Fibroblast of lung (primary cell): ENCODE measurements at places on chromosomes 6 and 20. TPM values are rescaled to one million over a fixed set of nuclear protein-coding genes. Genes with fewer than 3 reads are reported as not detected.
A peak's percentile ranks its signal among the peaks of the same experiment; 100 is the strongest.

The CRNKL1 gene
- polyA plus RNA-seq: 16.5 and 19.2 TPM in 2 replicates

The SNAP25 gene
- 7.2 and 8.2 TPM in 2 replicates for polyA plus RNA-seq

The KCNB1 gene
- polyA plus RNA-seq: 0.07 and 0.08 TPM in 2 replicates

DNA sequence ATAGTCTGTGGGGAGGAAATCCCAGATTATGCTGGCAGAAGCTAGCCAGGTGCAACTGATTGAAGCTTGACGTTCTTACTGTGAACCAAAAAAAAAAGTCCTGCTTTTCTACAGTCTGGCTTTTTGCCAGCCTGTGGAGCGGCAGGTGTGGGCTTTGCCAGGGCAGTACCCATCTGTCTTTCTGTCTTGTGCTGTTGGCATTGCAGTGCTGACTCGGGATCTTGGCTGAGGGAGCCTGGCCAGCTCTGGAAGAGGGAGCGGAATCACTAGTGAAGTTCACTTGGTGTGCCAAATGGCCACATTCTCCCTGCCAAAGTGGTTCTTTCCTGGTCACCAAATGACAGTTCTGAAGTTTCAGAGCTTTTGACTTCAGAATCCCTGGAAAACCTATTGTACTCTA lies 5.0 kb downstream of the KIF3B start:
- no peak for DNase-seq

DNA sequence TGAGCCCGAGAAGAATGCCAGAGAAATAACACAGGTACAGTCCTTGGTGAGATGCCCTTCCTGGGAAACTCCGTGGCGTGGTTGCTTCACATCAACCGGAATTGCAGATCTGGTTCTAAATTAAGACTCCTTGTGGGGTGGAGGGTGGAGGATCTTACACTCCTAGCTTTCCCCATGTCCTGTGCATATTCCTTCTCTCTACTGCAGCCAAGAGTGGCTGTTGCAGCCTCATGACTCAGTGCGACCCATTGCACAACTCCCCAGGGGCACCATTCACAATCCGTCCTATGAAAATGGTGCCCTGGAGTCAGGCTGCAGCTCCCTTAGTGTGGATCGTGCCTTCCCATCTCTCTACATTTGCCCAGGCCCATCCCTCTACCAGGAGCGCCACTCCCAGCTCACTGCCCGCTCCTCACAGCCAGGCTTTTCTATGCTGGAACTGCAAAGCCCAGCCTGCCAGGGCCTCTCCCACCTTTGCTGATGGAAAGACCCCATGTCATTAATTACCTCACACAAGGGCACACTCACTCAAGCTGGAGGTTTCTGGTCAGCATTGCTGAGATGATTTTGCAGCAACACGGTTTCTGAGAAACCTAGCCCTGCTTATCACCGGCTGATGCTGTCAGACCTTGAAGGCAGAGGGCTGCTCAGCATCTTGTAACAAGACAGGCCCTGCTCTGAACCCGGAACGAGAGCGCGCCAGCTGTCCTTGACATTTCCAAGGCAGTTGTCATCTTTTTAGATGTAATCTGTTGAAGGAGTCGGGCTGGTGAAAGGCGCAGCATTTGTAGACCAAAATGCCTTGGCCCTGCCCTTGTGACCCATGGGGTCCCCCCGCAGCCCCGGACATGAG lies 39.7 kb downstream of the SIRPA start:
- peak; percentile 93 for DNase-seq

DNA sequence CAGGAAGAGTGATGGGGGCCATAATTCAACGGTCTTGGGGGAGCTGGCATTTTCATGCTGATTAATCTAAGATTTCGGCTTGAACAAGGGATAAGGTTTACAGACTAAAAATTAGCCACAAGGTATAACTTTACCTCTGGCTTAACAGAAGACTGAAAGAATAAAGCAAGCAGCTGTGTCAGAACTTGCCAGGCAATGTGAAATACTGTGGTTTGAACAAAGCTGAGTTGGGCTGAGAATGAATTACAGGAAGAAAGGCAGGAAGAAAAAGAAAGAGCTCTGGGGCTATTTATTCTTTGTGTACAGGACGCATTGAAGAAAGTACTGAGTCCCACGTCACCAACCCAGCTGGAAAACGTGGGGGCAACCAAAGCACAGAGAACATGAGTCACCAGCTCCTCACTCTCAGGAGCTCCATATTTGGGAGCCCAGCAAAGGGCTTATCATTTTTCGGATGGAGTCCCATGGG lies 121.5 kb upstream of the NEDD9 start:
- peak; percentile 85 for DNase-seq

GRCh38 chr6:89144354-89144906 lies 1.4 kb upstream of the PM20D2 start:
- DNase-seq: no peak

DNA sequence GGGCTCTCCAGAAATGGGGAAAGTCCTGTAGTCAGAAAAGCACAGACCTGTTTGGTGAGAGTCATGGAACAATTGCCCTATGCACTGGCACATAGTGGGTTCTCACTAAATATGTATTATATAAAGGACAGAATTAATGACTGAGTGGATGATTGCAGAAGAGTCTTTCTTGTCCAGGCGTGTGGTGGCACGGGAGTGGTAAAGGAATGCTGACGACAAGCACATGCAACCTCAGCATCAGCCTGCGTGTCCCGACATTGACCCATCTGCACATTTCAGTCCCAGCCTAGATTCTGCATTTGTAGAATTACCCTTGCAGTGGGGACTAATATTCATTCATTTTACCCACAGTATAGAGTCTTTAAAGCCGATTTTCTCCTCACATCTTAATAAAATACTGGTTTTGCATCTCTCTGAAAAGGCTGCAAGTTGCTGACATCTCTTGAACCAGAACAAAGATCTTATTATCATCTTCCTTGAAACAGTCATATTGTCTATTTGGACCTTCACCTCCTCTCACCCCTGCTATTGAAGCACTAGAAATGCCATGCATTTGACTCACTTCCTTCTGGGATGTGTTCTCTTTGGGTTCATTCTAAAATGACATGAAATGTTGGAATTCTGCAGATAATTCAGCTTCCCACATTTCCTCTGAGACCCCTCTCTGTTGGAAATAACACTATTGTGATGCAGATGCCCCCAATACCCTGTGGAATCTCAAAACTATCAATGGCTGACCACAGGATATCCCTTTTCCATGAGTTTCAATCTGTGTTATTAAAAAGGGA lies 883.6 kb upstream of the FLRT3 start:
- DNase-seq: peak; percentile 39

GRCh38 chr6:110949679-110950285 lies 8.7 kb upstream of the GTF3C6 start:
- DNase-seq: peak; percentile 74

DNA sequence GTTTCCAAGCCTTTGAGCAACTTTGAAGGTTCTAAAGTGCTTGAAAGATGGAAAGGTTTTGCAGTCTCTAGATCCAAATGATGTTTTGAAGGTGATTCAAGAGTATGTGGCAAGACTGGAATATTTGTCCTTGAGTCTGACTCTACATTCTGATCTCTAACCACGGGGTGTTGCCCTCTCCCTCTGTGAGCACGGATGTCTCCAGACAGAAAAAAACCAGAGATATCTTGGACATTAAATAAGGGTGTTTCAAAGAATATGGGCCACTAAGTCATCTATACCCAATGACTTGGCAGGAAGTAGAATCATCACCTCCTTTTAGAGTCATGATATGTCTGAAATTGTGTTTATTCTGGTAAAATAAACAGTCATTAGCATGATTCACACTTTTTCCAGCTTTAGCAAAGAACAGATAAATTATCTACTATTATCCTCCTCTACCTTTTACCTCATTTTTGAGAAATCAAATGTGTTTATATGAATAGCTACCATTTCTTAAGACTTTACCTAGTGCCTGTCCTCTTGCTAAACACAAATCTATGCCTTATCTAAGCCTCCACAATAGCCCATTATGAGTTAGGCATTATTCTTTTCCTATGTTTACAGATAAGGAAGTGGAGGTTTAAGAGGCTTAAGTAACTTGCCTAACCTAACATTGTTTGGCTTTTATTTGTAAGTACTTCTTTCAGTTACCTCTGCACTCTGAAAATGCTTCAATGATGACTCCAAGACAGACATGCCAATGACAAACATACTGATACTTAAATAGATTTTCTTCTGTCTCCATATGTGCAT lies 384.4 kb downstream of the BMP2 start:
- DNase-seq: no peak
